ENCODE measurements at places on chromosomes 7 and 10.

- DNase-seq = no peak
These were observed 133.5 kb downstream of the ST7 start for GRCh38 chr7:117086788-117087187.

DNA sequence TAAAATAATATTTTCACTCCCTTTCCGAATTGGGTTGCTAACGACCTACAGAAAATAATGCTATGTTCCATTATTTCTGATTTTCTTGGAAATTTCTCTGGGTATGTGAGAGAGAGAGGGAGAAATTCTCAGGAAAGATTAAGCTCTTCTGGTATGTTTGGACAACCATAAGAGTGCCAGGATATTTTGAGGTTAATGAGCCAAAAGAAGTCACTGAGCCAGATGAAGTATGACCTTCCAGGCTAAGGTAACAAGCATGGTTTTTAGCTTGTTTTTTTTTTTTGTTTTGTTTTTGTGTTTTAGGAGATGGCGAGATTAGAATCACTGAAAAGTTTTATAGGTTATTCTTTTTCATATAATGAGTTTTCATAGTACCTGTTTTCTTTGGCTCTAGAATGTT, 171.0 kb upstream of the FOXP2 start:
- DNase-seq = no peak

GRCh38 chr7:27185013-27185853, at the start of gene HOXA11:
Gene HOXA11 (minus strand): TSS chr7:27185232. CDS start chr7:27185144, 88 bp downstream.
- no peak for DNase-seq

GRCh38 chr7:70793821-70794220, 338.1 kb upstream of the GALNT17 start:
- no peak for DNase-seq

- peak; percentile 5 for DNase-seq
These were observed 2.2 kb downstream of the CRTAC1 start for GRCh38 chr10:98028168-98028770.

DNA sequence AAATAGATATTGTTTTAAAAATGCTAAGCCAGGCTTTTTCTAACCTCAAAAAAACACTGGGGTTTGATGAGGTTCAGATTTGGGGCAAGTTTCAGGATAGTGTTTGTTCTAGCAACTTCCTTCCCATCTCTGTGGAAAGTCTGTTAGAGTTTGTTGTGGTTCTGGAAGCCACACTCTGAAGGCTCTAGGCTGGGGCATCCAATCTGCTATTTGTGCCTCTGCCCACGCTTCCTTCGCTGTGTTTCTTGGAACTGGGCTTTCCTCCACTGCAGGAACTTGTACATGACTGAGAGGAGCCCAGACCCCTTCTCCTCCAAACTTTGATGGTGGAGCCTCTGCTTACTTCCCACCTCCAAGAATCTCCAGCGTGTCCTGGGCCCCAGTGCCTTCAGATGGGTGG, 108.5 kb upstream of the SLC25A13 start:
- no peak for DNase-seq

DNA sequence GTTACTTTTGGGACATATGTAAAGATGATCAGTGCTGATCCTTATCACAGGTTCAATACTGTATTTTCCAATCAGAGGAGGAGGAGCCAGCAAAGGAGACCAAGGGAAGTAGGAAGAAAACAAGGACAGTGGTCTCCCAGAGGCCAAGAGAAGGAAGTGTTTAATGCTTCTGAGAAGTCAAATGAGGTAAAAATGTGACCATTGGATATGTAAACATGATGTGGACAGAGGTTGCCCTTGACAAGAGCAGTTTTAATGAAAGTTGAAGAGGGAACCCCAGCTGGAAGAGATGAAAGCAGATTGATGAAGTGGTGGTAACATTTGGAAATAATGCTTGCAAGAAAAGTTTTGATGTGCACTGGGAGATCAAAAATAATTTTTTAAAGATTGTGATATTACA, 18.8 kb downstream of the CROT start:
- no peak for DNase-seq

- DNase-seq = no peak
These were observed 64.7 kb downstream of the CDH23 start for GRCh38 chr10:71461457-71461856.

DNA sequence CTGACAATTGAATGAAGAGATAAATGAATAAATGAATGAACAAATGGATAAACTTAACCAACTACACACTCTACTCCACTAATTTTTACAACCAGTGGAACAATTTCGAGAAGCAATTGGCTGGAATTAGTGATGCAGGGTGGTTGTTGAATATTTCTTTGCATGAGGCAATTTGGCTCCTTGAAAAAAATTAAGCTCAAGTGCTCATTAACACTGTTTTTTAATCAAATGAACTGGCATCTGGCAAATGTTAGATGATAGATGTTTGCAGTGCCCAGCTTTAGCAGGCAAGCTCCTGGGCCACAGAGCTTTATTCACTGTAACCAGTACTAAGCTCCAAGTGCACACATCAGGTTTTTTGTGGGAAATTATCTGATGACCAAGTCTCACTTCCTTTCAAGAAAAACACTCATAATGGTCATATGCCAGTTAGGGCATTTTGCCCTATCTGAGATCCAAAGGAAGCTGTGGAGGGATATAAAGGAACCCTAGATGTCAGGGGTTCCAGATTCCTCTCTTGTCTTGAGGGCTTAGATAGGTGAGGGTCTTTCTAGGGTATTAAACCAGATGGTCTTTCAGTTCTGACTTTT, 16.4 kb upstream of the ADD3 start:
- DNase-seq = no peak

- DNase-seq = no peak
These were observed 3.1 kb upstream of the DOCK1 start for GRCh38 chr10:126902157-126902556.

DNA sequence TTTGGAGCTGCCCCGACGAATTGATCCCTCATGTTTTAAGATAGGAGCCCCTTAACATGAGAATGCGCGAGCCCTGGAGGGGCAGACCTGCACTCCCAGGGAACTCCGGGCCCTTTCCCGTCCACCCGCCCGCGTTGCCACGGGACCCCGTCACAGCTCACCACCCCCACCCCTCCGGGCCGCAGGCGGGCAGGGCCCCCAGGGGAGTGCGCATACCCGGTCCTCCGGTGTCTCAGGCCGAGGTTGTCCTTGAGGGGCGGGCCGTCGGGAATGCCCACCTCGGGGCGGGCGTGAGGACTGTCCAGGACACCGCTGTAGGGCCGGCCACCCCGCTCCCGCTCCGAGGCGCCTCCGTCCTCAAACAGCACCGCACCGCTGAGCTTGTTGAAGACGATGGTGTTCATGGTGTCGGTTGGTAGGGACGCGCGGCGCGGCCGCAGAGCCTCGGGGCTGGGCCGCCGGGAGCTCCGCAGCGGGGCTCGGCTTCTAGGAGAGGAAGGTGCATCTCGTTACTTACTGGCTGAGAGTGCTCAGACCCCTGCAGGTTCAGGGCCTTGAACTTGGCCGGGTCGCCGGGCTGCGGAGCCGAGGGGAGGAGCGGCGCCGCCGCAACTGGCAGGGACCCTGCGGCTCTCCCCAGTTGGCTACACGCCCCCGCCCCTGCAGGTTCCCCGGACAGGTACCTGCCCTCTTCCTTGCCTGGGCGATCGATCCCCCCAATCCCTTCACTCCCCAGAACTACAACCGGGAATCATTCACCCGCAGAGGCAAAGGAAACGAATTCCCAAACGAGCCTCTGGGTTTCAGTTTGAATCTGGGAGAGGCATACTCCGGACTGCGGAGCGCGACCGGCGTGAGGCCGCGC, 2.4 kb downstream of the MKX start:
- DNase-seq = no peak

DNA sequence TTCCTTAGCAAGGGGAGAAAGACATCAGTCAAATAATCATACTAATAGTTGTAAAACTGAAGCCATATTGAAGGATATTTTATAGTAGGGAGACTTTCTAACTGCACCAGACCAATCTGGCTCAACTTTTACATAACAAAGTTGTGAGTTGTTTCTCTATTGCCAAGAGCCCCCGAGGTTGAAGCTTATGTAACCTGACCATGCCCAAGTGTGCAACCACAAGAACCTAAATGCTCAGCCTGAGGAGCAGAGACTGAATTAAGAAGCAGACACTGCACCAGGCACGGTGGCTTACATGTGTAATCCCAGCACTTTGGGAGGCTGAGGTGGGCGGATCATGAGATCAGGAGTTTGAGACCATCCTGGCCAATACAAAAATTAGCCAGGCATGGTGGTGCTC, 77.3 kb upstream of the ARMC3 start:
- no peak for DNase-seq

DNA sequence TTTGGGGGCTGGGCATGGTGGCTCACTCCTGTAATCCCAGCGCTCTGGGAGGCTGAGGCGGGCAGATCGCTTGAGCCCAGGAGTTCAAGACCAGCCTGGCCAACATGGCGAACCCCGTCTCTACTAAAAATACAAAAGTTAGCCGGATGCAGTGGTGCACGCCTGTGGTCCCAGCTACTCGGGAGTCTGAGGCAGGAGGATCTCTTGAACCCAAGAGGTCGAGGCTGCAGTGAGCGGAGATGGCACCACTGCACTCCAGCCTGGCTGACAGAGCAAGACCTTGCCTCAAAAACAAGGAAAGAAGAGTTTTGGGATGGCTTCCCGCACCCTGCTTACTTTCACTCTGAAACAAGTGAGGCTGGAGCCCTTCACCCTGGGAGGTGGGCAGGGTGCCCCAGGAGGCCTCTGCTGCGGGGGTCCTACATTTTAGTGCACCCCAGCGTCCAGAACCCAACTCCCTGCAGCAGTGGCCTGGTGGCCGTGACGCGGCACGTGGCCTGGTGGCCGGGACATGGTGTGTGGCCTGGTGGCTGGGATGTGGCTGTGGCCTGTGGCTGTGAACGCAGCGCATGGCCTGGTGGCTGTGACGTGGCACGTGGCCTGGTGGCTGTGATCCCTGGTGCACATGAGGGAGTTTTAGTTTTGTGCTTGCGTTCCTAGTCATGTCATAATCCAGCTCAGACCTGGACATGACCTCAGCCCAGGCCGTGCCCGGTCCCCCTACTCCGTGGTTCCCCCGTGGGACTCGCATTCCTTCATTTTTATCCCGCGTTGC, 9.3 kb downstream of the KNDC1 start:
- DNase-seq = no peak

- DNase-seq = no peak
These were observed 239.6 kb downstream of the SKIDA1 start for GRCh38 chr10:21285742-21286331.

GRCh38 chr7:157560258-157560654, 223.5 kb downstream of the DNAJB6 start:
- no peak for DNase-seq

- DNase-seq = no peak
These were observed 97.0 kb downstream of the LRMDA start for GRCh38 chr10:75528392-75528791.

GRCh38 chr10:13643016-13643415, 56.3 kb downstream of the PRPF18 start:
- DNase-seq = no peak

DNA sequence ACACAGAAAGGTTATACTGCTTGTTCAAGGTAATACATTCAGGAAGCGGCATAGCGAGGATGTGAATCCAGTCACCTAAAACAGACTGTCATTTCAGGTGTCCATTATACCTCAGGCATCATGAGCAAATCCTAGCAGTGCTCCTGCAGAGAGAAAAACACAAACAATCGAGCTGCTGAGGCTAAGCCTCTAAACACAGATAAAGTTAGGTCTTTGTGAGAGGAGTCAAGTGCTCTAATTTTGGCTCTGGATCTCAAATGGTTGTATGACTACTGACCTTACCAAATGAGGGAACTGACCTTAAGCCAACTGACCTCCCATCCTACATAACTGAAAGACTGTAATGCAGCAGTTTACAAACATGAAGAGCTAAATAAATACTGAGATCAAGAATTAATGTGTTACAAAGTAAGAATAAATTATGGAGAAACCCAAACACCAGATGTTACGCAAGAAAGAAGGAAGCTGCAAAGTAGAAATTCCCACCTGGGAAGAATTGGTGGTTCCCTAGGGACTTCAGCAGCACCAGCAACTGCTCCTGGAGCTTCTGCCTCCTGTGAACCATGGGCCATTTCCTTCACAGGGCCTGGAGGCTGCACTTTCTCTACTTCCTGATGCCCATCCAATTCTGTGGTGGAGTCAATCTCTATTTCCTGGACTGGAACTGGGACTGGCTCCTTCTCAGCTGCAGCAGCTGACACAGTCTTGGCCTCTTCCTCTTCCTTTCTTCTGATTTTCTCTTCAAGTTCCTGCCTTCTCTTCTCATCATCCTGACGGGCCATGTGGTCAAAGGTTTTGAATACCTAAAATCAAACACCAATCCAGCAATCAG, 5.8 kb downstream of the NUDCD3 start:
- DNase-seq = no peak

DNA sequence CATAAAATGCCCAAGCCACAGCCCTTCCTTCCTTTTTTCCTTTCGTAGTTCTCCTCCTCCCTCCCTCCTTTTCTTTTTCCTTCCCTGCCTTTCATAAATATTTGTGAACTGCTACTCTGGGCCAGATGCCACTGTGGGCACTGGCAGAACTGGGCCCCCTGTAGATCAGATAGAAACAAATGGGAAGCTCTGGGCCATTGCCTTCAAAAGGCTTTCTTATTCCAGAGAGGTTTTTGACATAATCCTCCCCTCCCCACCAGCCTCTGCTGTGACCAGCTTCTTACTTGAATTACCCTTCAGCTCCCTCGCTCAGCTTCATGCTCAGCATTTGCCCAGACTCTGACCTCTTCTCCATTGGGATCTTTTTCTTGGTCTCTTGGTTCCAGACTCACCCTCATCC, 886.8 kb downstream of the LRMDA start:
- DNase-seq = no peak

- DNase-seq = no peak
These were observed 168.4 kb upstream of the DKK1 start for GRCh38 chr10:52145636-52146035.

GRCh38 chr7:41478187-41478586, 224.7 kb downstream of the INHBA start:
- DNase-seq = no peak

GRCh38 chr10:2761311-2761710, 306.0 kb upstream of the PFKP start:
- DNase-seq = no peak

GRCh38 chr7:100779359-100779758, 46.0 kb downstream of the ZAN start:
- DNase-seq = no peak

DNA sequence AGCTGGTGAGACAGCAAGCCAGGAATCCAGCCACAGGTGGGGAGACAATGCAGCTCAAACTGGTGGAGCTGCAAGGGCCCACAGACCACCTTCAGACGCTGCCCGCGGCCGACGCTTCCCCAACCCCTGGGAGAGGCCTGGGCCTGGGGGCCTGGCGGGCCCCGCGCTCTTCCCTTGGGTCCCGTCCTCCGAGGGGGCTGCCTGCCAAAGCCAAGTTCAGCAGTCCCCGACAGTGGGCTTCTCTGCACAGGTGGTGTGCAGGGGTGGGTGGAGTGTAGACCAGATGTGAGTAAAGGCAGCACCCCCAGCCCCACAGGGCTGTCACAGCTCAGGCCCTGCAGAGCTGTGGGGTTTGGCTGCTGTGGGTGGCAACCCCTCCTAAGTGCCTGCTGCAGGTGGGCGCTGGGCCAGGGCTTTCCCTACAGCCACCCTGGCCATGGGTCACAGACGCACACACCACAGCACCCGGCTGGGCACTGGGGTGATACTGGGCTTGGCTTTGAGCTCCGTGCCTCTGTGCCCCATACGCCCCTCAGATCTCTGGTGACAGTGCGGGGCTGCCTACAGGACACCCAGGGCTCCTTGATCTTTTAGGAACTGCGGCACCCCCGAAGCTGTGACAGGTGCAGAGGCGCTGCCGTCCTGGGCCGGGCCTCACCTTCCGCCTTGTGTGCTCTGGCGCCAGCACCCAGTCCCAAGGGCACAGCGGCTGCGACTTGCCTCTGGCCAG, 20.5 kb downstream of the BNIP3 start:
- no peak for DNase-seq
